ENCODE measurements at places on chromosomes 3 and 15.

DNA sequence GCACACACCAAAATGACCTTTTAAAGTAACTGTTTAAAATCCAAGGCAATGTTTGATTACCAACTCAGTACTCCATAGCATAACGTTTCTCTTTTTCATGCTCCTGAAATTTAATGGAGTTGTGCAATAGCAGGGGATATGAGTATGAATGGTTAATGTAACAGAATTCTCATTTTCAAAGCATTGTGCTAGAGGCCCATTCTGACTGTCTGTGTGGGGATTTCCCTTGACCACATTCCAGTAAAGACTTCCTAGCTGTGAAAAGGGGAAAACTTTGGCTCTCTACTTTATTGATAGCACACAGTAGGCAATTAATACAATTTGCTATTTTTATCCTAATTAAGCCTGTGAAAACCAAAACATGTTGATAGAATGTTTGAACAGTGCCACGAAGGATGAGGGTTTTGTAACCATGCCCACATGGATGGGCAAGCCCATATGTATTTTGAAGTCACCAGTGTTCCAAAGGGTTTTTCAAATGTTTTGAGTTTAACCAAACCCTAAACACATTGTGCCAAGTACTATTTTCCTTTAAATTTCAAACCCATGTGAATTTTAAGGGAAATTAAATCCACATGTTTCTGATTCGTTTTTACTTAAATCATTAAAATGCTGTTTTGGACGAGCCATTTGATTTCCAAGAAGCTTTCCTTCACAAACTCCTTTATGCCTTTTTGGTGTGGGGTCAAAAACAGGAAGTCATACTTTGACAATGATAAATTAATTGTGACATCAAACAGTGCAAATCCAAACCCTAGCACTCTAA lies 261.2 kb downstream of the SHOX2 start:
- no peak for DNase-seq

DNA sequence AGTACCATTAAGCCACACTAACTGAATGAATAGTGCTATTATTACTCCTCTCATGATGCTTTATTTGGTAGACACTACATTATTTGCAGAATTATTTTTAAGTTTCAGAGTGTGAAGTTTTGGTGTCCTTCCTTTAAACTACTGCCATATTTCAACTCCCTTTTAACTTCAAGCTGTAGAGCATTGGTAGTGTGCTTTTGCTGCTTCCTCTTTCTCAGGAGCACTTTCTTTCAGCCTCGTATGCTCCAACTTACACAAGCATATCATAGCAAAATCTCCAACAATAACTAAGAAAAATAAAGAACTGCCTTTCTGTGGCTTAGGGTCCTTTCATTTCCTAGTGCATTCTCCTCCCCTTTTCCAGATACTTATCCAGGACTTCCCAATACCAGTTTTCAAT lies 476.4 kb upstream of the AGTR1 start:
- no peak for DNase-seq

DNA sequence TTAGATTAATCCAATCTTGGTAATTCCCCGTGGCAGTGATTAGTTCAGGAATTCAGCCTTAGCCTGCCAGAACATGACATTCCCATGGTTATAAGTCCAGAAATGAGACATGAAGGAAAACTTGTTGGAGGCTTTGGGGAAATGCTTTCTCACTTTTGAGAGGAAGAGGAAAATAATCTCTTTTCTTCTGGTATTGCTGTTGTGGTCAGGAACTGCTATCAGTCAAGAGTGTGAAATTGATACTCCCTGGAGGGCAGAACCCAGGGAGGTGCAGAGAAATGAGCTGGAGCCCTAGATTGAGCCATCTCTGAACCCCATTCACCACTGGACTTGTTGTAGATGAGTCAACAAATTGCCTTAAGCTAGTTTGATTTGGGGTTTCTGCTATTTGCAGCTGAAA lies 38.6 kb upstream of the APH1B start:
- DNase-seq = no peak

- no peak for DNase-seq
Measured at GRCh38 chr3:78041486-78041885, 1001.6 kb downstream of the ROBO2 start.

DNA sequence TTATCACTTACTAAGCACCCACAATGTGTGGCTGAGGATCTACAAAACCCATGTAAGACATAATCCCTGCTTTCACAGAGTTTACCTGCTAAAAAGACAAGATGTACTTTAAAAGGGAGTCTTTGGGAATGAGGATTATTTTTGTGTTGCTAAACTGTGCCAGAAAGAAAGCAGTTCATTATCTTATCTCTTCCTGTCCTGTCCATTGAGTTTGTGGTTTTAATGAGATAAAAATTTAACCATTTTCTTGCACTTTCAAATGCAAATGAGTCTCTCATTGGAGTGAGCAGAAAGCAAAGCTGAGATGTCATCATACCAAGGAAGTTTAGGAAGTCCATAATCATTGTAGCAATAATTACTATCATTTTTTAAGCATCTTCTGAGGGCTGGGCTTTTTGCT lies 231.2 kb upstream of the ADAMTS9 start:
- DNase-seq = no peak

DNA sequence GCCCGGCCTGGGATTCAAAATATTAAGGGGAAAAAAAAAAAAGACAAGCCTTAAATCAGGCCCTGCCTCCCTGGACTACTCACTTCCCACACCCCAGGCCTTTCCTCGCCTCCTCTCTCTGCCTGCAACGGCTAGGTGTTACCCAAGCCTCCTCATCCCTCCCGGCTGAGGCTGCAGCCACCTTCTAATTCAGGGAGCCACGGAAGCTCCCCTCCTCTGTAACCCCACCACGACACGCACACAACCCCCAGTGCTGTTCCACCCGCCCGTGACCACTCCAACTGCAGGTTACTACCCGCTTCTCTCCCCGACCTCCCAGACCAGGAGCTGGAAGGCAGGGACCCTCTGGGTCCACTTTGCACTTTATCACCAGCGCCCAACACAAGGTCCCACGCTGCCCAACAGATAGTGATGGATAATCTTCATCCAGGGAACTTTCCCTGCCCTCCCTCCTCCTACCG lies 936 bp downstream of the KIF7 start:
- DNase-seq = no peak

DNA sequence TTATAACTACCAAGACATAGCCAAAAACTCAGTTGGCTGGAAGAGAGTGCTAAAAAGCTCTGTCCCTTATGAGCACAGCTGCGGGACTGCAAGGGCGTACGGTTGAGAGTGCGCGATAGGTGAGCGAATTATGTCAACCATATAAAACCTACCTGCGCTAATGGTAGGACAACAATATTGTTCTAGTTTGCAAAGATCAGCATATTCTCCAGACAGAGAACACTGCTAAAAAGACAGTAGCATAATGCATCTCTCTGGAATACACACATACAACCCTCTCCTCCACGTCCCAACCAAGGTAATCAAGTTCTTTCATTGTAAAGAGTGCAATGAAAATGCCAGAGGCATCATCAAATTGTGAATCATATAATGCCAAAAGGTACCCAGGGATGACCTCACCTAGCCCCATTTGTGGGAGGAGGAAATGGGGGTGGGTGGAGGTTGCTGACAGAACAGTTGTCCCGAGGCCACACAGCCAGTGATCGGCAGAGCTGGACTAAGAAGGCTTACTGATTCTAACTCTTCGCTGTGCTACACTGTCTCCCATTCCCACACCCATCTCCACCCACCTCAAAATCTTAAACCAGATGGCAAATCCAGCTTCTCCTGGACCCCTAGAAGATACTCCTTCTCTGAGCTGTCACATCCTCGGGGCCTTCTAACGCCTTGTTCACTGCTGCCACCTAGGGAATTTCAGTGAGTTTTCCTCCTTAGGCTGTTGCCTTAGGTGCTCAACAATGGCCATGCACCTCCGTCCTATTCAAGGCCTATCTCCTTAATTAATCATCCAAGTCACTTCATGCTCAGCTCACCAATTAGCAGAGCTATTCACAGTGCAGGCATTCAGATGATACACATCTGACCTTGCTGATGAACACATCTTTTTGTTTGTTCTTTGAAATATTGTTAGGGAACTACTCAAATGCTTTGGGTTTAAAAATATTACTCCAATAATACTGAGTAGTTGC lies 60.7 kb downstream of the RPL22L1 start:
- no peak for DNase-seq

- no peak for DNase-seq
Measured at GRCh38 chr3:113601240-113601639, 68.9 kb downstream of the SIDT1 start.

DNA sequence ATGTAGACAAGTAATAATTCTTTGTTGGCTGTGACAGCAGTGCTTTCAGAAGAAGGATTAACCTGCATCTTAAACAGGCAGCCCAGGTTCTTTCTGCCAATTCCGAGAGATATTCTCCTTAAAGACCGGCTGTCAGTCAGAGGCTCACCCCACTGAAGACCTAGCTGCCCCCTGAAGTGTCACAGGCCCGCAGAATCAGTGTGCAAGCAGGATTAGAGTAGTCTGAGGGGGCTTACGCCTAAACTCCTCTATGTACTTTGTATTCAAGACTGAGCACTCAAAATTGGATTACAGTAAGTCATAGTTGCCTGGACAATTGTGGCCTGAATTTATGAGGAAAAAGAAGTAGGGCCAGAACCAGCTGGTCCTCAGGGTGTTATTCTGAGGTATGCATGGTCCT lies 342.9 kb downstream of the CLSTN2 start:
- DNase-seq = no peak

DNA sequence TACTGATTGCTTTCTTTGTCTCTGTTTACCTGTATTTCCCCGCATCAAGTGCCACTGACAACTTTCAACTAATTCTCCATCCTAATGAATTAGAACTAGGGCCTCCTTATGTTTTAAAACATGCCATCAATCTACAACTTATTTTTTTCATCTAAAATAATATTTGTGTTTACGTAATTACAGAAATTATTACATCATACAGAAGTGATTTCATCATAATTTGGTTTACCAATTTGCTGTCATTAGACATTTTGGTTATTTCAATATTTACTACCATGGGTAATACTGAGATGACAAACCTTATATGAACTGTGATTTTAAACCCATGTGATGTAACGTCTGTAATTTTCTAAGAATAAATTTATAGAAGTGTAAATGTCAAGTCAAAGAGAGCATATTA lies 468.0 kb upstream of the IL12A start:
- DNase-seq = no peak

DNA sequence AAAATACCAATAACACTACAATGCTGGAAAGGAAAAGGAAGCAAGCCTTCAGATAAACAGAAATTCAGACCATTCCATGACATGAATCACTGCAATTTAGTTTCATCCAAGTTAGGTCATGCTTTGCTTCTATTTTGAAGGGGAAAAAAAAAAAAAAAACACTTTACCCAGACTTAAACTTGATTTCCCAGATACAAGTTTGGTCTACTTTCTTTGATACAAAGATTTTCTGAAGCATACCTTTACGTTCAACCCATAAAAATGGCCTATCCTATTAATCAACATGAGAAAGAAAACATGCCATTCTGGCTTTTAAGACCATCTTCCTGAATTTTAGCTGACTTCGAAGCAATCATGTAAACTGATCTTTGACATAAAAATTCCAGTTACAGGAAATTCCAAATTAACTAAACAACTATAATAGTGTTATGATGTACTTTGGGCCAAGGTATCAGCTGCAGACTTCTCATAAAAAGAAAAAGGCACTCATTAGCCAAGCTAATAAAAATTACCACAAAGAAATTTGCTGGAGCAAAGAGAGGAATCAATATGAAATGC lies 12.6 kb downstream of the OSBPL10 start:
- no peak for DNase-seq

- no peak for DNase-seq
Measured at GRCh38 chr3:144272680-144273079, 301.1 kb downstream of the DIPK2A start.

DNA sequence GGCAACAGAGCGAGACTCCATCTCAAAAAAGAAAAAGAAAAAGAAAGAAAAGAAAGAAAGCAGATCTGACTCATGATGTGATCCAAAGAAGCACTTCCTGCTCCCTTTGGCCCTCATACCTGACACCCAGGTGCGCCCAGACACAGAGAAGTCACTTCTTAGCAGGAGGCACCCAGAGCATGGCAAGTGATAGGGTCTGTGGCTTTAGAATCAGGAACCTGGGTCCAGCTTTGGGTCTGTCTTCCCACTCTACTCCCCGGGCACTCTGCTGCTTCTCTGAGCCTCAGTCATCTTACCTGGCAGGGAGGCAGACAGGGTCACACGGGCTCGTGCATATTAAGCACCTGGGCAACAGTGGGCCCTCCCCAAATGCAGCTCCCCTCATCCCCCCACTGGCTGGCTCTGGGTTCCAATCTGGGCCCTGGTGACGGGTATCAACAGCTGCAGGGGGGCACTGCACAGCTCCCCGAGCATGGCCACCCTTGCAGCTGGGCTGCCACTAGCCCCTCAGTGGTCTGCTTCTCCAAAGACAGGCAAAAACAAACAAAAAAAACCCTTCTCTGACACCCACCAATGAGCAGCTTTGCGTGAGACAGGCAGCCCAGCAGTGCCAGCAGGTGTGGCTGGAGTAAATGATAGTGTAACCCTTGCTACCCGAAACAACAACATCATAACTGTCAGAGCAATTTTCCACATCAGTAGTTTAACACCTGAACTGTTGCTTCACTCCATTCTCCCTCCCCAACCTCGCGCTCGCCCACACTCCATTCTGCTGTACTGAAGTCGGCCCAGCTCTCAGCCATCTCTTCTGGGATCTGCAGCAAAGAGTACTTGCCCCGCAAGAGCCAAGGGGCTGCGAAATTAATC lies 99.8 kb downstream of the MEGF11 start:
- DNase-seq = no peak

DNA sequence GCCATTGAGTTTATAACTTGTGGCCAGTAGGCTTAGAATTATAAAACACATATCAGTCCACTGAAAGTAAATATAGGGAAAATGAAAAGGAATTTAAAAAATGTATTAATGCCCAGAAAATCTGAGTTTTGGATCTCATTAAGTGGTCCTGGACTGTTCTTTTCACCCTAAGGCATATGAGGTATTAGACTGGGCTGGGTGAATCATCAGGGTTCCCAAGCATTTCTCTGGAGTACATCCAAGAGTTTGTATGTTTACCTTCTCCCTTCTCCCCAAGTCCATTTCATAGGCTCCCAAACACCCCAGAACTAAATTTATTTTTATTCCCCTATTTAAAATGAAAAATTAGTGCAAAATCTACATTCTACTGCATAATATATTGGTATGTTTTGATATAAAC lies 31.9 kb upstream of the SPTSSB start:
- no peak for DNase-seq

DNA sequence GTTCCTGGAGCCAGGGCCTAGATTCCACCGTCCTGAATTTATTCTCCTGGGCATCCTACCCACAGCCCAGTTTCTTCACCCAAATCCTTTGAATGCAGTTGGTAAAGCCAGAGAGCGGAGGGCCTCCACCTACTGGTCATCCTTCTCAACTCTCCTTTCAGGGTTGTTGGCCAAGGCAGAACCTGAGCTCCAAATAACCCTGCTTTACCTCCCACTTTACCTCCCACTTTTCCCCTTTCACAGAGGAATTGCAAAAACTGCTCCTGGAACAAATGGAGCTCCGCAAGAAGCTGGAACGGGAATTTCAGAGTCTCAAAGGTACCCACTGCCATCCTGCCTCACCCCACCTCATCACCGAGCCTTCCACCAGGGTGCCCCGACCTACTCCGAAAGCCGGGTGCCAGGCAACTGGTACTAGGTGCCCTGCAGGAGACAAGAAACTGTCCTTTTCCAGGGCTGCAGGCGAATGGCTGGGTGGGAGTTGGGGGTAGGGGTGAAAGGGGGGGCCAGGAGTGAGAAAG lies 6.8 kb downstream of the SKOR1 start:
- no peak for DNase-seq

Data from tibial nerve (tissue), 4 donors.